Effector memory CD8-positive, alpha-beta T cell (primary cell): ENCODE measurements at places on chromosomes 11 and 22.
A peak's percentile ranks its signal among the peaks of the same experiment; 100 is the strongest.

DNA sequence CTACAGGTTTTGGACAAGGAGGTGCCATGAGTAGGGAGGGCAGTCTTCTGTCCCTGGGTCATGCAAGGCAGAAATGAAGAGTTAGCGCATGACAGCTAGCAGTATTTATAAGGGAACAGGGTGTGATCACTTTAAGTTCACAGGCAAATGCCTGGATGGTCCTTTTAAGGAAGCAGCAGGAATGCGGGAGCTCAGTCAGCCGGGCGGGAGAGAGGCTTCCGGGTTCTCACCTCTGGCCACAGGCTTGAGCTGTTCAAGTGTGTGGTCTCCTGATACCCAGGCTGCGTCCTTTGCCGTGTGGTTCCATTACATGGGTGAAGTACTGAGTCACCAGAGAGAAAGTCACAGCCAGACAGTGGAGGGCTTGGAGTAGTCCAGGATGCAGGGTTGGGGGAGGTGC, 105.4 kb downstream of the BCR start:
- DNase-seq: no peak

GRCh38 chr11:119593346-119593745, 135.7 kb downstream of the NECTIN1 start:
- no peak for DNase-seq

DNA sequence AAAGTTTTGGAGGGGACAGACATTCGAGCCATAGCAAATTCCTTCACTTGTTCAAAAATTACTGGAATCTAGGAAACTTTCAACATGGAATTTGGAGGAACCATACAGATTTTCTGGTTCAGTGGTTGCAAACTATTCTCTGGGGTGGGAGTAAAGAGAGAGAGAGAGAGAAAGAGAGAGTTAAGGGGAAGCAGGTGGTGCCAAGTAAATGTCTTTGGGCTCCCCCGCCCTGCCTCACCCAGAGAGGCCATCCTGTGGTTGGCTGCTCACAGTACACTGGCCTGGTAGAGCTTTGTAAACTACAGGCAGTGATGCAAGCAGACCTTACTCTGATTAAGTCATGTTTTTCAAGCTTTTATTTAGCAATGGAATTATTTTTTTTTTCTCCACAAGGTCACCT, 82.6 kb downstream of the ADAMTS15 start:
- no peak for DNase-seq

DNA sequence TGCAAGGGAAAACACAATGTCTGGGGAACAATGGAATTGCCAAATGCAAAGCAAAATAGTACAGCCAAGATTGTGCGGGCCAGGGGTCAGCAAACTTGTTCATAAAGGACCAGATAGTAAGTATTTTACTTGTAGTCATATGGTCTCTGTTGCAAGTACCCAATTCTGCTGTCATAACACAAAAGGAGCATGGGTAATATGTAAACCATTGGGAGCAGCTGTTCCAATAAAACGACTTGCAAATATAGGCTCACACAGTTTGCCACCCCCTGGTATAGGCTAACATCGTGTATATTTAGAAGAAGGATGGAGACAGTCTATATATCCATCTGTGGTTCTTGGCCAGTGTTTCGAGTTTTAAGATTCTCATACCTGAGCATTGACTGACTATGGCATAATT, 15.6 kb downstream of the SDHAF2 start:
- no peak for DNase-seq

GRCh38 chr22:37244114-37244921, at the start of gene RAC2:
RAC2 (minus strand) TSS chr22:37244269; CDS start chr22:37244148, 121 bp downstream.
- DNase-seq: peak; percentile 77

DNA sequence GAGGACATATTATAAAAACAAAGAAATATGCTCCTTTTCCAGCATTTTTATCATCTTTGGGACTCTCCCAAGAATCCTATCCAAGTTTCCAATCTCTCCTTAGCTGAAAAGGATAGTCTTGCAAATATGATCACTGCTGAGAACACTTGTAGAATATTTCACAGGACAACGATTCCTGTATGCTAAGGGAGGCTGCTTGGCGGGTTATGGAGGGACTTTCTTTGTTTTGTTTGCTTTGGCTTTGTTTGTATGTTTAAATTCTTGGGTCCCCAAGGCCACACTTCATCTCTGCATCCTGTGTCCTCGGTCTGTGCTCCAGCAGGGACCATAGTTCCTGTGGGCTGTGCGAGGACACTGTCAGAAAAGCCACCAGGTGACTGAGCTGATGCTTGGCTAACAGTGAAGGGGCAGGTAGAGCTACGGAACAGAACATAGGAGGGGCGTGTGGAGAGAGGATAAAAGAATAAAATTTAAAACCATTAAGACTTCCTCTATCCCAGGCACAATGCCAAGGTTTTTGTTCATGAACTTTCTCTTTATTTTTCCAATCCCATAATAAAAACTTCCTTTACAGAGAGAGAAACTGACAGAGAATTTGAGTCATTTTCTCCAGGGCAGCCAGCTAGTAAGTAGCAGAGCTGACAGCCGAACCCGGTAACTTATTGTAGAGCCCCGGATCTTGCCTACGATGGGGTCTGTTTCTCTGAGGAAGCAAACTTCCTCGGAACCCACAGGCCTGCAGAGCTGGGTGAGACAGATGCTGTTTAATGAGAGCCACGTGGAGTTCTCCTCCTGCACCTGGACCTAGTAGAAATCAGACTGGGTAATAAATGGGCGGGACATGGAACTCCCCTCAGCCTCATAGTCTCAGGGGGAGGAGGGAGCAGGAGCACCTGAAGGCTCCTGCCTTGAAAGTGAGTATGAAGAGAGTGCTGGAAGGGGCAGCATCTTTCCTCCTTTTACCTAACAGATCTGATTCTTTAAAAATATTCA, at the start of gene IZUMO1R:
TSS of gene IZUMO1R (plus strand) at position 615 of the 993 bp plus-strand sequence. CDS start 1,057 bp downstream, outside the sequence.
- no peak for DNase-seq

- no peak for DNase-seq
These were observed 950 bp upstream of the ACER3 start for GRCh38 chr11:76859708-76860227.

DNA sequence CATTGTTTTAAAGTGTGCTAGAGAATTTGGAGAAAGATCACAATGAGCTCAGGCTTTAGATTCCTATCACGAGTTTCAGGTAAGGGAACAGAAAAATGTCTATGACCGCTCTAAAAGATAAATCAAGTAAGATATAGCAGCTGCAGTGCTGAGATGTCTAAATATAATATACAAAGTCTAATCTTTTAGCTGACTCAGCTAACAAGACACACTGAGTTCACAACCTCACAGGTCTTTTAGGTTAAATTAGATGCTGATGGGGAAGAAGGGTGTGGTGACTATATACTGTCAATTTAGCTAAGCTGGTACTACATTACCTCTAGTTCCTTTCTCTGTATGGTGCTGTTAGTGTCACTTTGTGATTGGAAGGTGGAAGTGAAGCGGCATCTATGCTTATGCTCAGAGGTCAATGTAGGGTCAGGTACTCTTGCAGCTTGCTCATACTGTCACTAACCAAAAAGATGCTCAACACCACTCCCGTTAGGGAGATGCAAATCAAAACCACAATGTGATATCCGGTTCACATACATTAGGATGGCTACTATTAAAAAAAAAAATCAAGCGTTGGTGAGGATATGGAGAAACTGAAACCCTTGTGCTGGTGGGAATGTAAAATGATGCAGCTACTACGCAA, 283.5 kb downstream of the SWAP70 start:
- no peak for DNase-seq

DNA sequence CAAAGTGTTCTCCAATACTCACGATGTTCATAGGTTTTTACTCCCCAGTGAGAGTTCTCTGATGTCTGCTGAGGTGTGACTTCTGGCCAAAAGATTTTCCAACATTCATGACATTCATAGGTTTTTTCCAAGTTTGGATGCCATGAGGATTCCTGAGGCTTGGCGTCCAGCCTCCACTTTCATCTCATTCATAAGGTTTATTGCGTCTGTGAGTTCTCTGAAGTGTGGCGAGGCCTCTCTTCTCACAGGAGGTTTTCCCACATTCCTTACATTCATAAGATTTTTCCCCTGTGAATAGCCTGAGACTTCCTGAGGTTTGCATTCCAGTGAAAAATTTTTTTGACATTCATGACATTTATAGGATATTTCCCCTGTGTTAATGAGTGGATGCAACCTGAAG, 1014.1 kb downstream of the LRRC4C start:
- no peak for DNase-seq

GRCh38 chr11:67632982-67633755, 3.4 kb upstream of the NUDT8 start:
- DNase-seq: no peak

GRCh38 chr11:26143566-26144290, 188.2 kb upstream of the ANO3 start:
- no peak for DNase-seq

- no peak for DNase-seq
These were observed 49.2 kb downstream of the APOL5 start for GRCh38 chr22:35766654-35767580.

- peak; percentile 12 for DNase-seq
These were observed 122.2 kb downstream of the ST3GAL4 start for GRCh38 chr11:126477535-126478305.
